ENCODE measurements at places on chromosomes 12 and 14.

- DNase-seq = peak; percentile 7
Observed at GRCh38 chr14:34460841-34461240, 1.2 kb downstream of the SPTSSA start.

- peak; percentile 64 for DNase-seq
Observed at GRCh38 chr14:73472185-73473114, 14.1 kb upstream of the NUMB start.

GRCh38 chr12:627863-628741 lies 35.1 kb downstream of the NINJ2 start:
- DNase-seq = no peak

DNA sequence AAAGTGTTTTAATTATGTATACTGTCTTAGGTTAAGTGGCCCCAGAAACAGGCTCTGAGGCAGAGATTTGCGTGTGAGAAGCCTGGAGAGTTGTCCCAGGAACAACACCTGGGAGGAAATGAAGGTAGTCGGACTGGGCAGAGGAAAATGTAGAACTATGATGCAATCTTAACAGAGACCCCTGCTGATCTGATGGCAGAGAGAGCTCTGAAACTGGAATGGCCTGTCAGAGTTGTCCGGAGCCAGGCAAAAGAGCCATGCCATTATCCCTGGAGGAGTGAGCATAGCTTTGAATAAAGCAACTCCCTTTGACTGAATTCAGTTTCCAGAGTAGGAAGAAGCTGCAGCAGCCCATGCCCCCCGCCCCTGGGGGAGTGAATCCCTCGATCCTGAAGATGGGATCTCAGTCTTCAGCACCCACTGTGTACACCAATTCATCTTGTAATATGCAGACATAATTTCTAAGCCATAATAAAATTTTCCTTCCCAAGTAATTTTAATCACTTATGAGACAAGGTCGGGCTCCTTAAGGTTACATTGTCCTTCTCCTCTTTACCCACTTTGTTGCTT lies 264.8 kb downstream of the PDZRN4 start:
- no peak for DNase-seq

DNA sequence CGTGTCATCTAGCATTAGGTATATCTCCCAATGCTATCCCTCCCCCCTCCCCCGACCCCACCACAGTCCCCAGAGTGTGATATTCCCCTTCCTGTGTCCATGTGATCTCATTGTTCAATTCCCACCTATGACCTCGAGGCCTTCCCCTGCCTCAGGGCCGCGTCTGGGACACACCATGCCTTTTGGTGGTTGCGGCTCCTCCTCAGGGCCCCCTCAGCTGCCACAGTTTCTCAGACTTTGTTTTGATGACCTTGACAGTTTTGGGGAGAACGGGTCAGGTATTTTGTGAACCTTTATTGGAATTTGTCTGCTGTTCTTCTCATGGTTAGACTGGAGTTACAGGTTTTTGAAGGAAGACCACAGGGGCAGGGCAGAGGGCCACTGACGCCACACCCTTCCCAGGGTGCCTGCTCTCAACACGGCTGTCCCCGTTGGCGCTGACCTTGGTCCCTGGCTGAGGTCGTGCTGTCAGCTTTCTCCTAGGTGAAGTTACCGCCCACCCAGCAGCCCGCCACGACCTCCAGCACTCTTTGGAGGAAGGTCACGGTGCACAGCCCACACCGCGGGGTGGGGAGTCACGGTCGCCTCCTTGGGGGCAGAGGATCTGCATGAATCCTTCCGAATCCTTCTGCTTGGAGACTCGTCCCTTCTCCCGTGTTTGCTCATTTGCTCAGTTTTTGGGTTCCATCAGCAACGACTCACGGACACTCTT lies 130.5 kb downstream of the KIF26A start:
- no peak for DNase-seq

DNA sequence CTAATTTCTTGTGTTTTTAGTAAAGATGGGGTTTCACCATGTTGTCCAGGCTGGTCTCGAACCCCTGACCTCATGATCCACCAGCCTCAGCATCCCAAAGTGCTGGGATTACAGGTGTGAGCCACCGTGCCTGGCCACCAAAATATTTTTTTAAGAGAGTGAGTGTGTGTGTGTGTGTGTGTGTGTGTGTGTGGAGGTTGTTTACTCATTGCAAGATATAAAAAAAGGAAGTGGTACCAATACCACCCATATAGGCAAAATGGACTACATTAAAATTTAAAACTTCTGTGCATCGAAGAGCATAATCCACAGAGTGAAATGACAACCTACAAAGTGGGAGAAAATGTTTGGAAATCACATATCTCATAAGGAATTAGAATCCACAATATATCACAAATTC lies 15.5 kb upstream of the CLEC2A start:
- no peak for DNase-seq

DNA sequence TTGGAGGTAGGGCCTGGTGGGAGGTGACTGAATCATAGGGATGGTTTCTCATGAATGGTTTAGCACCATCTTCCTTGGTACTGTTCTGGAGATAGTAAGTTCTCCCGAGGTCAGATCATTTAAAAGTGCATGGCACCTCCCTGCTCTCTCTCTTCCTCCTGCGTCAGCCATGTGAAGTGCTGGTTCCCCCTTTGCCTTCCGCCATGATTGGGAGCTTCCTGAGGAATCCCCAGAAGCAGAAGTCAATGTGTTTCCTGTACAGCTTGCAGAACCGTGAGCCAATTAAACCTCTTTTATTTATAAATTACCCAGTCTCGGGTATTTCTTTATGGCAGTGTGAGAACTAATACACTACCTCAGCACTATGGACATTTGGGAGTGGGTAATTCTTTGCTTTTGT lies 4.8 kb upstream of the LGMN start:
- DNase-seq = no peak

DNA sequence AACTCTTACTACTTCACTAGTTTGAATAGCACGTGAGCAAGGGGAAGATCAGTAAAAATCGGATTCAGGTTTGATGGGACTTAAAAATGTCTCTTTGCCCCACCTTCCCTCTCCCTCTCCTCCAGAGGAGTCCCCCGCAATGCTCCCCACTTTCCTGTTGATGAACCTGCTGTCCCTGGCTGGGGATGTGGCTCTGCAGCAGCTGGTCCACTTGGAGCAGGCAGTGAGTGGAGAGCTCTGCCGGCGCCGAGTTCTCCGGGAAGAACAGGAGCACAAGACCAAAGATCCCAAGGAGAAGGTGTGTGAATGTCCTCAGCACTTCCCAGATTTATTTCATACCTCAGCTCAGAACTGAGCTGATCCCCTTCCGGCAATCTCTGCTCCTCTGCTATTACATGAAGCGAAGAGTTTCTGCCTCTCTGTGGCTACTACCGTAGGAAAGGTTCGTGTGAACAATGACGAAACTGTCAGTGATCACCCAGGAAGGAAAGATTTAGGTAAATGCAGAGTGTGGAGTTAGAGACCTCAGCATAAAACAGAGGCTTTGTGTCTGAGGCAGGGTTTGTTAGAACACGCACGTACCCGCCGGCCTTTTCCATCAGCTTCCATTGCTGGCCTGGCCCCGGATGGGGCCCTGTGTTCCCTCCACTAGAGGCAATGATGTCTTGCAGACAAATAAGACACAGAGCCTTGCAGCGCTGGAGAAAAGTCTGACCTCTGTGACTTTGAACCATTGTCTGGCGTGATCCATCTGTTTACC lies 7.4 kb upstream of the GAPDH start:
- no peak for DNase-seq

DNA sequence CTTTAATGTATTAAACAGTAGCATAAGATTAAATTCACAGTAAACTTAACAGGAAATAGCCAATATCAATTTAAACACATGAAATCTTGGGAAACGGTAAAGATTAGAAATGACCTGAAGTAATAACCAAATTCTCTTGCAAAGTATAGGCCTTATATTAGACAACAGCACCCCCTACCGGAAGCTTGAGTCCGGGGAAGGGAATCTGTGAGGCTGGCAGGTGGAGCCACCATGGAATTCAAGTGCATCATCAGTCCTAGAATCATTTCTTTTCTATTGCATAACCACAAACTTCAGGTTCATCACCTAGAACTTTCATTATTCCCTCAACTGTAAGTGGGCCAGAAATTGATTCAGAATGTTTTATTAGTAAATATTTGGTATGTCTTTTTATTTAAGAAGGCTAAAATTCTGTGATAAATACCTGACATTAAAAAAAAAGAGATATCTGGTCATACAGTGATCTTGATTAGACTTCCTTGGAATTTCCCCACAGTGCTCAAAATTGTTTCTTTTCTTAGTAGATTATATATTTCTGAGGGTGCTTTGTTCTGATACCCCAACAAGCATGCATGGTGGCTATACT lies 48.6 kb downstream of the AP5M1 start:
- peak; percentile 72 for DNase-seq

DNA sequence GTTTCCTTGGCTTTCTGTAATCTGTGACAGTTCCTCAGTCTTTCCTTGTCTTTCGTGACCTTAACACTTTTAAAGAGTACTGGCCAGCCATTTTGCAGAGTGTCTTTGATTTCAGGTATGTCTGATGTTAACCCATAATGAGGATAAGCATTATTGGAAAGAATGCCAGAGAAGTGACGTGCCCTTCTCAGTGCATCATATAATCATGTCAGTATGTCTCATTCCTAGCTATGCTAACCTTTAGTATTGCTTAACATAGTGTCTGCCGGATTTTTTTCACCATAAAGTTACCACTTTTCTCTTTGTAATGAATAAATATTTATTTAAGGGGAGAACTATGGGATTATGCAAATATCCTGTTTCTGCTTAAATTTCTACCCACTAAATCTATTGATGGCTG lies 28.5 kb downstream of the RERG start:
- no peak for DNase-seq

GRCh38 chr14:90724866-90725265 lies 91.4 kb downstream of the TTC7B start:
- no peak for DNase-seq

DNA sequence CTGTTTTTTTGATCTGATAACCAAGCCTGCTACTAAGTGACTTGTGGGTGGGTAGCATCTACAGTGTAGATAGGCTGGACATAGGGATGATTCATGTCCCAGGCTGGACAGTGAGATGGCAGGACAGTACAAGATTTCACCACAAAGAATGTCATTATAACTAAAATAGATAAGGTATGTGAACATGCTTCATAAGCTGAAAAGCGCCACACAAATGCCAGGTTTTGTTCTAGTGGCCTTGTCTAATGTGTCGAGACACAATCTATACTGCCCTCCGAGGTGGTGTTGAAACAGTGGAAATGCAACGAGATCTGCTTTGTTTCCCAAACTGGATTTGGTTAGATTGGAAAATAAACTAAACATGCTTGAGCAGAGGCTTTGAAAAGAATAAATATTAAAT lies 4.4 kb downstream of the LGALS3 start:
- DNase-seq = peak; percentile 43

- no peak for DNase-seq
Observed at GRCh38 chr12:14317362-14318146, 47.9 kb upstream of the ATF7IP start.

DNA sequence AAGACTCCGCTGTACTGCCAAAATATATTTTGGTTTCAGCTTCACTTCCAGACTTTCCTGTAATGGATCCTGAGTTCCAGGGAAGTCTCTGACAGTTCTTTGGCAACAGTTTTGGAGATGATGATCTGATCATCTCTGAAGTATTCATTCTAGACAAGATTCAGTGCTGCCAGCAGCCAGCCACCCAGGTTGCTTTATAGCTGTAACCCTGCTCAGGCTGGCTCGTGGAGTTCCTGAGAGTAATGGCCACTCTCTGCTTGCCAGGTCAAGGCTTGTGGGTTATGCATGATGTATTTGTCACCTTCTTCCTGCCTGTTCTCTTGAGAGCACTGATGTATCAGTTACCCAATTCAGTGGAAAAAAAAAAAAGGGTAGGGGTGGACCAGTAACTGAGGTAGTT lies 124.3 kb downstream of the PPHLN1 start:
- peak; percentile 31 for DNase-seq

- no peak for DNase-seq
Observed at GRCh38 chr12:115820656-115821055, 456.8 kb downstream of the MED13L start.

DNA sequence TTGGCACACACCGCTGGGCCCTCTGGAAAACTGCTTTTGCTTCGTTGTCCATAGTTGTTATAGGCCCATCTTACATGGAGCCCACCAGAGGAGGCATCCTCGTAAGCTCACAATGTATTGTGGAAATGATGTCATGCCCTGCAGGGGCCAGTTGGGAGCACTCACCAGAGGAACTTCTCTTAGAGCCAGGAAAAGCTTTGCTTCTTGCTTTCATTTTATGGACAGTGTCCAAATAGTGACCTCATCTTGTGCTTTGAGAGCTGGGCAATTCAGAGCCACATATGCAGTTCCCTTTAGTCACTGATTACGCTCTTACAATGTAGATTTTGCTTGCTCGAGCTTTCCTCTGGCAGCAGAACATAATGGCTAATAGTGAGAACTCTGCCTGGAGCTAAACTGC lies 275.6 kb downstream of the AACS start:
- peak; percentile 74 for DNase-seq

DNA sequence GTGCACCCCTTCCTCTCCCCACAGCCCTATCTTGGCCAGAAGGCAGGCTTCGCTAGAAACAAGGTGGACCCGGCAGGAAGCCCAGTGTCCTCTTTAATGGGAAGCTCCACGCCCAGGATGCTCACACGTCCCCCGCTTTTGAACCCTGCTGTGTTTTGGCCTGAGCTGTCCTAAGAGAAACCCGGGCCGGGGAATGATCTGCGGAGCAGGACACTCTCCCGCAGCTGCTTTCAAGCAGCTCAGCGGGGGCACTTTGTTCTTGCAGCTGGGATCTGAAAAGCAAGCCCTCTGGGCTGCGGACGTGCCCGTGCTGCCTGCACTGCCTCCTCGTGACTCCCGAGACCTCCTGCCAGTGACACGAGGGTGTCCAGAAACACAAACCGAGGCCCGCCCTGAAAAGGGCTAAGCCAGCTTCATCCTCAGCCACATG lies 30.0 kb downstream of the SCARB1 start:
- DNase-seq = no peak

- peak; percentile 80 for DNase-seq
Observed at GRCh38 chr12:106840243-106840642, 65.8 kb downstream of the RIC8B start.

DNA sequence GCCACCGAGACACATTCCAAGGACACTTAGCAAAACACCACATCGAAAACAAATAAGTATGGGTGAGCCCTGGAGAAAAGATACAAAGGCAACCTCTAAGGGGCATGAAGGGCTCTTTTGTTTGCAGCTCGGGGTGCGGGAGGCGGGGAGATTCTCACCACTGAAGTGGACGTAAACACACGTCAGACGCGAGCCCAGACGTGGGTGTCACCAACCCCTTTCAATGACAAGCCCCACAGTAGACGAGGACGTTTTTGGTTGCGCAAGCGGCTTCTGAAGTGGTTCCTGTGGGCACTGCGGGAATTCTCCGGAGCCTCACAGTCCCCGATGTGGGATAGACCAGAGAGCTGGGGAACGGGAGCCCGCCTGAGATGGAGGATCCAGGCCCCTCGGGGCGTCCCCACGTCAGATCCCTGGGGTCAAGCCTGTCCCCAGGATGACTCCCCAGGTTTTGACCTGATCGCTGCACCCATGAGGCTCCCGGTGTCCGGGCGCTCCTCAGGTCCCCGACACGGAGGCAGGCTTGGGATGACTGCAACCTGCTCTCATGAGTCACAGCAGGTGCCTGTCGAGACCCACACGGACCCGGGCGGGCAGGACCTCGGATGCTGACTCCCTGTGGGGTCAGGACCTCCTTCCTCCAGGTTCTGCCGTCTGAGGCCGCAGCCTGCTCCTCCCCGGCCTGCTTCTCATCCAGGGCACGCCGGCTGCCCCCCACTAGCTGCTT lies 20.3 kb upstream of the ADGRD1 start:
- no peak for DNase-seq
